Naive thymus-derived CD8-positive, alpha-beta T cell (primary cell): ENCODE measurements at places on chromosomes 6 and 20. TPM values are rescaled to one million over a fixed set of nuclear protein-coding genes. Genes with fewer than 3 reads are reported as not detected.

- DNase-seq = no peak
These were observed 115.3 kb upstream of the TRAF3IP2 start for GRCh38 chr6:111720931-111721496.

DNA sequence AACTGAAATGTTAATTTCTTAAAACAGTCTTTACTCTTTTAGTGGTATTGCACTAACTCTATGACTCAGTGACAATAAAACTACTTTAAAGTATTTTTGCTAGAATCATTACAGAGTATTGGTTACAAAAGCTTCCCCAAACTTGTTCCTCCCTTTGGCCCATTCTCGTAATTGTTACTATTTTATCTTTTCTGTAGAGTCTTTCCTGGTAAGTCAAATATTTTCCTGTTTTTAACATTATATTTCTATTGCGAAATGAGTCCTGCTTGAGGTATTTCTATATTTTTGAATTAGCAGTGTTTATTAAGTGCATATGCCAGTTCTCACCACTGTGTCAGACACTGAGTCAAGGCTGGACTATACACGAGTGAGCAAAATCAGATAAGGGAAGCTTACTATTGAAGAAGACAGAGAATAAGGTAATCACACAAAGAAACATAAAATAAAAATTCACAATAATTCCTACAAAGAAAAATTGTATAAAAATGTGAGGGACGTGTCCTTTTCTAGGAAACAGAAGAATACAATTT is 970.5 kb downstream of the EYS start:
- DNase-seq = no peak

The PTCRA gene
- not detected for total RNA-seq

- DNase-seq = no peak
These were observed 2.6 kb downstream of the SPACA1 start for GRCh38 chr6:88050140-88050818.

GRCh38 chr6:110800196-110800838 is 15.0 kb downstream of the CDK19 start:
- no peak for DNase-seq

GRCh38 chr6:56246881-56247653 is at the start of gene COL21A1:
COL21A1 (minus strand) TSS chr6:56247580; CDS start chr6:56182618, 64,962 bp downstream.
- no peak for DNase-seq

GRCh38 chr20:8471465-8471864 is 339.4 kb downstream of the PLCB1 start:
- DNase-seq = no peak

DNA sequence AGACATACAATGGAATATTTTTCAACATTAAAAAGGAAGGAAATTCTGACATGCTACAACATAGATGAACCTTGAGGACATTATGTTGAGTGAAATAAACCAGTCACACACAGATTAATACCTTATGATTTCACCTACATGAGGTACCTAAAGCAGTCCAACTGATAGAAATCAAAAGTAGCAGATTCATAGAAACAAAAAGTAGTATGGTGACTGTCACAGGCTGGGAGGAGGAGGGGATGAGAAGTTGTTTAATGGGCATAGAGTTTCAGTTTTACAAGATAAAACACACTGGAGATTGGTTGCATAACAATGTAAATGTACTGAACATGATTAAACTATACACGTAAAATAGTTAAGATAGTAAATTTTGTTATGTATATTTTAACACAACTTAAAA is 48.5 kb upstream of the OLIG3 start:
- DNase-seq = no peak

DNA sequence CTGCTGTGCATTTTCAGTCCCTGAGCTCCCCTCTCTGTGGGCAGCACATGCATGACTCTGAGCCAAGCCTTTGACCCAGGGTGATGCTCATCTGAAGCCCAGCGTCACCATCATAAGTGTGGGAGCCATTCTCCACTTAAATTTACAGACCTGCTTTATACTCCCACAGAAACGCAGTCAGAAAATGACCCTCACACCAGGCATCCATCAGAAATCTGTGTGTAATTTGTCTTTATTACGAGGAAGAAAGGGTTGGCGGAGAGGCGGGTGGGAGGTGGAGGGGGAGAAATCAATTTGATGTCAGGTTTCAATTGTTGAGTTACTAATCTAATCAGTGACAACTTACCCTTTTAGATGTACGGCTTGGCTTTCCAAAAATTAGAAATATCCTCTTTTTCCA is 353.6 kb downstream of the MAFB start:
- no peak for DNase-seq

- DNase-seq = no peak
These were observed 366.3 kb upstream of the EPHA7 start for GRCh38 chr6:93785694-93786030.

DNA sequence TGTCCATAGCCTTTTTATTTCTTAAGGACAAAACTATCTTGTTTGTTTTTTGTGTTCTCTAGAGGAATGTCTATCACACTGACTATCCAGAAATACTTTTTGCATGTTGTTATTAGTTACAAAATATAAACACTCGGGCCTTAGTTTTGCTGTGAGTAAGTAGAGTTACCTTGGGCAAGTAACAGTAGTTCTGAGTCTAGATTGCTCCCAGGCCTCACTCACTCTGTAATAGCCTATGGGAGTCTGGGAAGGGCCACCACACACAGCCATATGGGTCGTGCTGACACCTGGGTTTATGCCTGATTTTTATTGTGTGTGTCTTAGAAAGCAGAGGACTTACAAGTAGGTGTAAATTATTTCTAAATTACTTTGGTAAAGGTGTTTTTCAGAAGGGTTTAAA is 185.8 kb downstream of the TMEM242 start:
- DNase-seq = no peak

DNA sequence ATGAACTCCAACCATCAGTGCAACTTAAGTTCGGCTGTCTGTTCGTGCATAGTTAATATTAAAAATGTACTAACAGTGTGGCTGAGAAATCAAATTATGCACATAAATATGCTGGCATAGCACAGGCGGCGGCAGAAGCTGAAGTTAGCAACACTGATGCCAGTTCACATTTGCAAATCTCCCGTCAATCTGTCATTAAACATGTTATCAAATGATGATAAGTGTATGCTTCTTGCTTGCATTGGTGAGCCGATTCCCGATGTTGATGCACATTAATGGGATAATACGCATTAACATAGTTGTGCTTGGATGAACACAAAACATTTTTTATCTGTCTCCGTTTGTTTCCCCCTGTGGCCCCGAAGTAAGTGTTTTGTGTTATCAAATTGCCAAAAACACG is 309.4 kb downstream of the ZNF217 start:
- no peak for DNase-seq

The GPX5 gene
- total RNA-seq = not detected

DNA sequence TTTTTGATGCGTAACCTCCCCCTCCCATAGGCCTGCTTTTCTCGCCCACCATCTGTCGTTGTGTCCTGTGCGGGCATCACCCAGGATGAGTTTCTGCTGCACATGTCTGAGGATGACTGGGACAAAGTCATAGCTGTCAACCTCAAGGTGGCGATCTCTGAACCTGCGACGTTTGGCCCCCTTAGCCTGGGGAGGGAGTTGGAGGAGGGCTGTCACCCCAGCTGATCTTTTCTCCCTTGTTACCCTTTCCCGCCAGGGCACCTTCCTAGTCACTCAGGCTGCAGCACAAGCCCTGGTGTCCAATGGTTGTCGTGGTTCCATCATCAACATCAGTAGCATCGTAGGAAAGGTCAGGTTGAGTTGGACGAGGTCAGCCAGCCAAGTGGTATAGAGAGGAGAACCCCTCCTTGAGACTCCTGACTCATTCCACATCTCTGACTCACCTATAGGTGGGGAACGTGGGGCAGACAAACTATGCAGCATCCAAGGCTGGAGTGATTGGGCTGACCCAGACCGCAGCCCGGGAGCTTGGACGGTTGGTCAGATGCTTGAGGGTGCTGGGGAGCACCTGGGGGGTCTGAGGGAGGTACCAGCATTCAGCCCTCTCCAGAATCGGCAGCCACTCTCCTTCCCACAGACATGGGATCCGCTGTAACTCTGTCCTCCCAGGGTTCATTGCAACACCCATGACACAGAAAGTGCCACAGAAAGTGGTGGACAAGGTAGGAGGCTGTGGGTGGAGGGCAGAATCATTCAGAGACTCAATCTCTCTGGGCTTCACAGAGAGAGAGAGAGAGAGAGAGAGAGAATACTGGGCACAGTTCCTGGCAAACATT is 954 bp downstream of the HSD17B8 start:
- no peak for DNase-seq

- DNase-seq = no peak
These were observed 6.5 kb upstream of the RREB1 start for GRCh38 chr6:7101290-7101689.

DNA sequence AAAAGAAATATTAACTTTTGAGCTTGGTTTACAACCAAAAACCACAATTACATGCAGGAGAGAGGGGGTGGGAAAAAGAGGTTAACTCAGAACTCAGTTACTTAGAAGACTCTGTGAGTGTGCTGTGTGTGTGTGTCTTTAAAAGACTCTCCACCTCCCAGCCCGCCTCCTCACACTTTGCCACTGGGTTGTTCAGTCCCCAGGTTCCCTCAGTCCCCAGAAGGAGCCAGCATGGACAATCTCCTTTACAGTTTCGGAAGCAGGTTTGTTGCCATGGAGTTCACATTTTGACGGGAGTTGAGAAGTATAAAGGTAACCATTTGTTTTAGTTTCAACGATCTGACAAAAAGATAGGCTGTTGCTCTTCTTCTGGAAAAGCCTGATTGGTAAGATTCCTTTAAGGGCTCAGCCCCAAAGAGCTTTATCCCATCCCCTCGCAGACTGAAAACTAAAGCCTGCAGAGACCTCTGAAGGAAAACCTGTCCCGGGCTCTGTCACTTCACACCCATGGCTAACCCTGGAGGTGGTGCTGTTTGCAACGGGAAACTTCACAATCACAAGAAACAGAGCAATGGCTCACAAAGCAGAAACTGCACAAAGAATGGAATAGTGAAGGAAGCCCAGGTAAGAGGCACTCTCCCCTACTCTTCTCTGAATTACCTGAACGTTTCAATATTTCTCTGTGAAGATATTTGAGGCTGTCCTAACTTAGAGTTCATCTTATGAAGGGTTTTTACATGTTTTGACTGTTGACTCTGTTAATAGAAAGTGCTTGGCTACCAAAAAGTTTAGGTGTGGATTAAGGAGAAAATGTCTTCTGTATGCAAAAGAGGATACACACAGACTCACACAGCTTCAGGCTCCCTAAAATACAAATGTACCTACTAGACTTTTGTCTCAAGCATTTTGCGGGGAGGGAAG is at the start of gene SPTLC3:
Gene SPTLC3 (plus strand): TSS at position 212 of the 921 bp plus-strand sequence. CDS start 296 bp downstream, at position 508.
- DNase-seq = no peak

DNA sequence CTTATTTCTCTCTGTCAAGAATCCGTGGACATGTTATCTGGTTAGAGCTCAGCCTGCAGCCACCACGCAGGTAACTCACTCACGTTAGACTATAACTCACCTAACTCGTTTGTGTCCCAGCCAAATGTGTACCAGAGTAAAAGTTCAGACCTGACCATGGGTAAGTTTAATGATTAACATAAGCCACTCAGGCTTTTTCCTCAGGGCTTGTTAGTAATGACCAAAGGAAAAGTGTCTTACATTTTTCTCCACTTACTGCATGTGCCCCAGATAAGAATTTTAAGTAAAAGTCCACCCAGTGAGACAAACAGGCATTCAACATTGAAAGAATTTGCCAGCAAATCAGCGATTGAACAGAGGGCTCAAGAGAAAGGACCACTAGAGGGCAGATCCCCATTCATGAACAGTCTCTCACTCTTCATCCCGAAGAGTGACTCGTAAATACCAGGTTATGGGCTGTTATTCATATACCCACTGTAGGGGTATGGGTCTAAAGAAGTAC is at the start of gene PKHD1:
Gene PKHD1 (minus strand): TSS at position 116 of the 502 bp plus-strand sequence. CDS start 2,680 bp downstream, outside the sequence.
- no peak for DNase-seq

DNA sequence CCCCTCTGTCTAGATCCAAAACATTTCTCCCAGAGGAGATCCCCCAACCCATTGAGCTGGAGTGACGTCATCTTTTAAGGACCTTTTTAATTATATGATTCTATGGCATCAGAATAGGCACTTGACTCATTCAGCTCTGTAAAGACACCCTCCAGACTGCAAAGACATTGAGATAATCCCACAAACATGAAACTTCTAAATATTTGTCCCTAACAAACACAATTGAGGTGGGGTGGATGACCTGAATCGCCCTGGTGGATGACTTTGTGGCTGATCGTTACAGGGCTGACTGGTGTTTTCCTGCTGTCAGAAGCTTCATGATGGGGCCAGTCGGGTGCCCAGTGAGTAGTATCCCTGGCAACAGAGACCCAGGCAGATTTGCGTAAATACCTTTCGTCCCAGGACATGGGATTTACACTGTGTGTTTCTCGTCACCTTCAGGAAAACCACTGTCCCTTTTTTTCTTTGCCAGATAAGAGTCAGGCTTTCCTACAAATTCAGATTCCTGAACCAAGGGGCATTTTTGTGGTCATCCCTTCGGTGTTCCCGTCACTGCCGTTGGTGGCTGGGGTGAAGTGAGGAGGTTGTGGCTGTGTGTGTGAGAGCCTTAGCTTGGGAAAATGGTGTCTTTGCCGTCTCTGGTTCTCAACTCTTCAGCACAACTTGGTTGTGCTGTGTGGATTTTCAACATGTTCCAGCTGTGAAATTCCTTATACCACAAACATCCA is 5.3 kb upstream of the PCK1 start:
- no peak for DNase-seq

GRCh38 chr6:2998998-2999617 is 586 bp upstream of the NQO2 start:
- no peak for DNase-seq

The MAFB gene
- total RNA-seq = 1.1 TPM

- no peak for DNase-seq
These were observed 94.0 kb upstream of the MCHR2 start for GRCh38 chr6:100088009-100088408.

The MAP7 gene
- total RNA-seq = not detected

The SLC22A7 gene
- total RNA-seq = not detected

GRCh38 chr6:28353981-28354676 is 4.4 kb downstream of the ZKSCAN3 start:
- DNase-seq = no peak

- no peak for DNase-seq
These were observed 221.3 kb downstream of the FARS2 start for GRCh38 chr6:5482619-5483018.
